Brain (organoid and tissue), 16 donors: ENCODE measurements at places on chromosomes 1 and 21. TPM values are rescaled to one million over a fixed set of nuclear protein-coding genes. Genes with fewer than 3 reads are reported as not detected.

The TFF3 gene
- polyA plus RNA-seq, result 59.5 TPM

The ADAM30 gene
- not detected for polyA plus RNA-seq

The TLCD4 gene
- 1.7 TPM for polyA plus RNA-seq

The PCSK9 gene
- not detected for polyA plus RNA-seq

GRCh38 chr1:160423966-160424365 is 23.6 kb downstream of the VANGL2 start:
- DNase-seq, result no peak

- DNase-seq, result no peak
These were observed 9.0 kb upstream of the IFNGR2 start for GRCh38 chr21:33394260-33394659.

DNA sequence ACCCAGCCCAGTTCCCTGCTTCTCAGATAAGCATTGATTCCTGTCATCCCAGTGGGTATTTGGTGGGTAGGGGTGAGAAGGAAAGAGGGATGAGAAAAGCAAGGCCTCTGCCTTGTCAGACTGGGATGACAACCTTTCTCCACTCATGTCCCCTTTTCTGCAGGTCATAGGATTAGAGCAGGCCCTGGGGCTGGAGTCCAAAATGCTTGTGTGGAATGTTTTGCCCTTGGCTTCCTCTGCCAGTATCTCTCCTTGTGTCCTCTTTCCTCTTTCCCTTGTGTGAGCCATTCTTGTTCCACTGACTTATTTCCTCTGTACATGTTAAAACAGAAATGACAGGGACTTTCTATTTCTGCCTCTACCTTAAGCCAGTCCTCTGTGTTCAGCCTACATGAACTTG is 4.1 kb downstream of the ATP2B4 start:
- DNase-seq, result no peak

DNA sequence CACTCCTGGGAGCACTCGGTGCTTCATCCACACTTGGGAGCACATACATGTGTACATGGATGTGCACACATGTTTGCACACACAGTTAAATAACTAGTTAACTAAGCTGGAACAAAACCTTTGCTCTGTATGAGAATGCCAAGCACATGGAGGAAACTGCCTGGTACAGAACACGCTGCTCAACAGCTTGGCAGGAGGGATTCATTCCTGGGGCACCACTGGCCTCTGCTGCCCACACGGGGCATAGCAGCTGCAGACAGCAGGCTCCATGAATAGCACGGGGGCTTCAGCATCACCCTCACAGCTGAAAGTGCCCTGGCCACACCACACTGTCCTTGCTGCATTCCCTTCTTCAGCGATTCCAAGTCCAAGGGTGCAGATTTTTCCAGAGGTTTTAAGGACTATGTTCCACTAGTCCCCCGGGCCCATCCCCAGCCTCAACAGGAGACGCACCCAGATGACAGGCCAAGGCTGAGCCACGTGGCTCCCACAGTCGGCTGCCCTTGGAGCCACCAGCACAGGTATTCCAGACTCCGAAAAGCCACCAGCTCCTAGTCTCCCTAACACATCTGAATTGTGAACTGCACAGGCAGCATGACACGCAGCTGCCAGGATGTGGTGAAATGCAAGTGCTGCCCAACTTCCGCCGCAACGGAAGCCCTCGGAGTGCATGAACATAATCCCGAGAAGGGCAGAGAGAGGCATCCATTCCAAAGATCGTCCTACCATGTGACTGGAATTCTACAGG is 16.9 kb downstream of the NPHP4 start:
- DNase-seq, result peak; percentile 89

- no peak for DNase-seq
These were observed 1.6 kb downstream of the TRAF5 start for GRCh38 chr1:211328084-211328694.

GRCh38 chr1:67815303-67816094 is 17.8 kb downstream of the GNG12 start:
- no peak for DNase-seq
